Temporal lobe (tissue), 4 donors: ENCODE measurements at places on chromosomes 3 and 15. TPM values are rescaled to one million over a fixed set of nuclear protein-coding genes. Genes with fewer than 3 reads are reported as not detected.

Gene PPM1L
- total RNA-seq = 78.4 TPM

Gene GPR160
- 2.2 TPM for total RNA-seq

Gene C3orf85
- total RNA-seq = not detected

Gene GALNT15
- 2.2 TPM for total RNA-seq

Gene SLC24A5
- not detected for total RNA-seq

Gene CNTN3
- 28.3 TPM for total RNA-seq

Gene CCR1
- total RNA-seq = 0.49 TPM

Gene WDR93
- total RNA-seq = 0.25 TPM

Gene GRIP2
- total RNA-seq = 7.4 TPM

Gene LRRN1
- 29.7 TPM for total RNA-seq

Gene AMT
- 3.9 TPM for total RNA-seq

Gene EBLN2
- 3.9 TPM for total RNA-seq

Gene LSAMP
- 97.1 TPM for total RNA-seq

Gene PLSCR5
- total RNA-seq = 0.25 TPM

Gene LRRC49
- total RNA-seq = 95.6 TPM

Gene SMAD6
- total RNA-seq = 1.7 TPM

Gene KLHDC8B
- 15.5 TPM for total RNA-seq

Gene GOLGA8T
- total RNA-seq = 0.49 TPM

Gene EPHB1
- total RNA-seq = 29.0 TPM
